Fibroblast of lung (primary cell): ENCODE measurements at places on chromosomes 4 and X.

DNA sequence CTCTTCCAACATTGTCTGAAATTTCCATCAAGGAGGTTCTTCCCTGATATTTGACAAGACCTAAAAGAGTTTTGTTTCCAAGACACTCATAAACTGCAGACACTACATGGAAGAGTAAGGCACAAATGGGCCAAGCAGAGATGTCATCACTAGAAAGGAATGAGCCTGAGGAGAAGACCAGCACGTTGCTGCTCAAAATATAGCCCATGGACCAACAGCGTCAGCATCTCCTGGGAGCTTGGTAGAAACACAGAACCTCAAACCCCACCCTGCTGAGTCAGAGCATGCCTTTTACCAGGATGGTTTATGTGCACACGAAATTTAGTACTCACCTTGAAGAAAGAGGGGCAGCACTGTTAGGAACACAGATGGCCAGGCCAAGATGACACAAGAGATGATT lies 128.7 kb upstream of the MID1 start:
- H3K36me3 ChIP-seq = no peaks in the 10 kb centered on the region
- DNase-seq = no peak
- H3K4me1 ChIP-seq = no peaks in the 10 kb centered on the region

- no peaks in the 10 kb centered on the region for H3K36me3 ChIP-seq
- H3K4me1 ChIP-seq = no peaks in the 10 kb centered on the region
- DNase-seq = no peak
- H3K27ac ChIP-seq = no peak overlapping the region
- no peak overlapping the region for H3K4me3 ChIP-seq
- no peaks in the 10 kb centered on the region for H3K27me3 ChIP-seq
Measured at GRCh38 chr4:184156163-184156920, 61.3 kb downstream of the ENPP6 start.

DNA sequence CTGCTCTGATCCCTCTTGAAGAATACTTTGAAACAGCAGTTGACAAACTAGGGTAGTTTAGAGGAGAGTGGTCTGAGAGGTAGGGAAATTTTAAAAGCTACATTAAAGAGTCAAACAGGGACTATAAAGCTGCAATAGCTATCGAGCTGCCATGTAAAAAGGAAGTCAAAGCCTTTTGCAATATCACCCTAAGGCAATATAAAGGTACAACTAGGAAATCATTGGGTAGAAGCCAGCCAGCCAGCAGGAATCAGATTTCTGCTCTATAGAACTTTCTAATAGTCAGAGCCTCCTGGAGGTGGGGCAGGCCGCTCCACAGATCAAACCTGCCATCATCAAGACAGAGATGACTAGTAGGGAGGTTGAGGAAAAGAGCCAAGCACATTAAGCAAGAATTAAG lies 15.2 kb upstream of the PHOX2B start:
- no peaks in the 10 kb centered on the region for H3K4me1 ChIP-seq
- DNase-seq = no peak
- no peaks in the 10 kb centered on the region for H3K27me3 ChIP-seq
- H3K4me3 ChIP-seq = no peak overlapping the region
- H3K36me3 ChIP-seq = no peaks in the 10 kb centered on the region

DNA sequence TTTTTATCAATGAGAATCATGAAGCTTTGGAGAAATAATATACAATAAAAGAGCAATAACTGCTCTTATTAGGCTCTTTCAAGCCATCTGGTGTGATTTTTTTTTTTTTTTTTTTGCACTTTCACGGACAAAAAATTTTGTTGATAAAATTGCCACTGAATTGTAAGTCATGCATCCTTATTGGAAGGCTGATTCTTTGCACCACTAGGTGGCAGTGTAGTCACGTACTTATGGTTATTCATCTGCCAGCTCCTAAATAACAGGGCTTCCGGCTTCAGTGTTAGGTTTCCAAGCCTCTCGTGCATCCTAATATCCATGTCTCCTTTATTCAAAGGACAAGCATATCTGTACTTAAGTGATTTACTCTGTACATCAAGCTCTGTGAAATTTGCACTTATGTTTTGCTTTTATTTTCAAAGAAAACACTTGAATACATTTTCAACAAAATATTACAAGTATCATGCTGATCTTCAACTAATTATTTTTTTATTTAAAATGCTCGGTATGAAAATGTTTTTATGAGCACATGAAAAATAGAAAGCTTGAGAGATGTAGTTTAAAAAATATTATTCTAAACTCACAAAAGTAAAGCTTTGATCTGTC lies 1578.3 kb upstream of the TENM3 start:
- no peak overlapping the region for H3K27ac ChIP-seq
- H3K36me3 ChIP-seq = no peaks in the 10 kb centered on the region
- no peaks in the 10 kb centered on the region for H3K27me3 ChIP-seq
- H3K4me1 ChIP-seq = no peaks in the 10 kb centered on the region

- no peak for DNase-seq
- no peak overlapping the region for H3K27ac ChIP-seq
- no peak overlapping the region for H3K4me3 ChIP-seq
- no peaks in the 10 kb centered on the region for H3K4me1 ChIP-seq
Measured at GRCh38 chrX:83019258-83019657, 488.8 kb upstream of the POU3F4 start.
